ENCODE measurements at places on chromosomes 4 and X.

- DNase-seq, result peak; percentile 57
These were observed 60.9 kb downstream of the SPATA18 start for GRCh38 chr4:52111995-52112394.

DNA sequence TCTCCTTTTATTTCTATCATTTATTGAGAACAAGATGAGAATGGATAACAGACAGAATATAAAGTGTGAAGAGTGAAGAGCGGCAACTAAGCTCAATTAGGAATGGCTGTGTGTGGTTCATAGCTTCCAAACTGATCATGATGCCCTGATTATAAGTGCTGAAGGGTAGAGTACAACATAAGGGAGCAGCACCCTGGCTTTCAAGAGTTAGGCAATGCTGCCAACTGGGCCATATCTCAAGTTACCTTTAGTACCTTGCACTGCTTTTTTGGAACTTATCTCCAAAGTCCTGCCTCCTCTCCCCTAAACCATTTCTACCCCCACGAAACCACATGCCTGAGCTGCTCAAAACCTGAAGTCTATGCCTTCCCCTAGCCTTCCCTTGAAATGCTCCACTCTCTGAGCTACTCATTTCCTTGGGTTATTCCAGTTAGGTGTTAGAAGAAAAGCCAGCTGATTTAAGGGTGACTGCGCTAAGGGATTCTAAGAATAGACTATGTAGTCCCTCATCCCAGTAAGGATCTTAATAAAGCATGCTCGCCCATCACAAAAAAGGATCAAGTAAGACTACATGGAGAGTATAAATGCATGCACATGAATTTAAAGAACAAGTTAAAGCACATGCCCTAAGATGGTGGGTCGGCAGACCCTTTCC lies 29.6 kb downstream of the MED14 start:
- no peak for DNase-seq

- peak; percentile 89 for DNase-seq
These were observed 315.7 kb downstream of the FBXW7 start for GRCh38 chr4:152220201-152220666.

GRCh38 chr4:61517144-61517543 lies 317.0 kb downstream of the ADGRL3 start:
- no peak for DNase-seq

GRCh38 chr4:159071178-159071968 lies 31.5 kb upstream of the RAPGEF2 start:
- DNase-seq, result peak; percentile 19

- no peak for DNase-seq
These were observed 96.4 kb upstream of the TRPC5OS start for GRCh38 chrX:111779582-111779981.

GRCh38 chr4:52862639-52863161 lies 583 bp downstream of the RASL11B start:
- no peak for DNase-seq

- DNase-seq, result no peak
These were observed 88.2 kb downstream of the TMA16 start for GRCh38 chr4:163582703-163583102.

GRCh38 chr4:18689308-18690115 lies 668.0 kb upstream of the LCORL start:
- DNase-seq, result peak; percentile 31

DNA sequence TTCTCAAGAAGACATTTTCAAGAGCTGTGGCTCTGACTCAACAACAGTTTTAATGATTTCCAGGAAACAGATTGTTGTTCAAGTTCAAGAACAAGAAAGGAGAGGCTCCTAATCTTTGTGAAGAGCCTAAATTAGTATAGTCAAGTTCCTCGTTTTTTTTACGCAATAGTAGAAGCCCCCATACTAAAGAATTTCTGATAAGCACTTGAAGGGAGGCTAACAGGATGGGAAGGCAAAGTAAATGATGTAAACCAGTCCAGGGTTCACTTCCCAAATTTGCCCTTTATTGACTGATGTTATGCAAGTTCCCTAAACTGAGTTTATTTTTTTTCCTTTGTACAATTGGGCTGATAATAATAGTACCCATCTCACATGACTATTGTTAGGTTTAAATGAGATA lies 178.2 kb downstream of the RTL9 start:
- no peak for DNase-seq

DNA sequence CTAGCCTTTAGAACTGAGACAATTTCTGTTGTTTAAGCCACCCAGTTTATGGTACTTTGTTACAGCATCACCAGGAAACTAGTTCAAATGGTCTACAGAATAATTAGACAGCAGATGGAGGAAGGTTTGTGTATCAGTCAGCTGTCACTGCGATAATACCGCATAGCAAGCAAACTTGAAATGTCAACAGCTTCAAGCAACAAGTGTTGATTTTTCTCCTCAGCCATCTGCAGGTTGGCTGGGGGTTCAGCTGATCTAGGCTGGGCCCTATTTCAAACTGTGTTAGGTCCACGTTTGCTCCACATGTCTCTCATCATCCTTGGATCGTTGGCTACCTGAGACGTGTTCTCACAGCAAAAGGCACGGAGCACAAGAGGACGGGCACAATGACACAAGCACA lies 19.2 kb upstream of the PHEX start:
- DNase-seq, result no peak

GRCh38 chr4:92599044-92599443 lies 295.3 kb downstream of the GRID2 start:
- no peak for DNase-seq

DNA sequence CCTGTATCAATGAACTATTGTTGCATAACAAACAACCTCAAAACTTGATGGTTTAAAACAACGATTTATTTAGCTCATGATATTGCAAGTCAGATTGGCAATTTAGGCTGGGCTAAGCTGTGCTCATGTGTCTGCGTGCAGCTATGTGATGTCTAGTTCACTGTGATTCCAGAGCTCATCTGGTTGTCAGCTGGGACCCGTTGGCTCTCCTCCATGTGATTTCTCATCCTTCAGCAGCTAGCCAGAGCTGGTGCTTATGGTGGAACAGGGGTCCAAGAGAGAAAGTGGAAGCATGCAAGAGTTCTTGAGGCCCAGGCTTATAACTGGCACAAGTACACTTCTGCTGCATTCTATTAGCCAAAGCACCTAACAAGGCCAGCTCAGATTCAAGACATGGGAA lies 28.8 kb upstream of the TRPC3 start:
- DNase-seq, result no peak

- peak; percentile 80 for DNase-seq
These were observed 67.5 kb upstream of the CXCL13 start for GRCh38 chr4:77538144-77538543.

- DNase-seq, result no peak
These were observed 35.7 kb downstream of the BCORL1 start for GRCh38 chrX:130018143-130018542.

GRCh38 chrX:43225626-43226328 lies 430.3 kb upstream of the MAOA start:
- no peak for DNase-seq

DNA sequence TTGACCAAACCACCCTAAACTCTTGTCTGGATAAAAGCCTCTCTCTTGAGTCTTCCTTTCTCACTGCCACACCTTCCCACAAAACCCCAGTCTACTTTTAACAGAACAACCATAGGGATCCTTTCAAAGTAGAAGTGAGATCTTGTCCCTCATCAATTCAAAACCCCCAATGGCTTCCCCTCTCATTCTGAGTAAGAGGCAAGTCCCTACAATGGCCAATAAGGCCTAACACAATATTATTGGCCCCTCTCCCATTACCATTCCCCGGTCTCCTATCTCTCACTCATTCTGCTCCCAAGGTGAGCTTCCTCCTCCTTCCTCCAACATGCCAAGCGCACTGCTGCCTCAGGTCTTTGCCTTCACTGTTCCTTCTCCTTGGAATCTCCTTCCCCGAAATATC lies 57.1 kb downstream of the REELD1 start:
- no peak for DNase-seq

DNA sequence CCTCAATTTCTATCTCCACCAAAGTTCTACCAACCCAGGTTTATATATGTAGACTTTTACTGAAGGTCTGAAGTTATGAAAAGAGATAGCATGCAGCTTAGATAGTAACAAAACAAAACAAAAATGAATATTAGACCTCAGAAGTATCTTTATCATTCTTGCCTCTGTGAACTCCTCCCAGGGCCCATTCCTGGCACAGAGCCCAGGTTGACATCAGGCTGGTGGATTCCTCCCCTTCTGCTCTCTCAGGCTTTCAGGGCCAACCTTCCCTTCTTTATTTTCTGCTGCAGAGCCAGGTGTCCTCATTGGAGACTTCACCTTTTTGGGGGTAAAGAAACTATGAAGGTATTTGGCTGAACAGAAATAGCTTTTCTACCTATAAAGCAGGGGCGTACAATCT lies 112.8 kb upstream of the PITX2 start:
- DNase-seq, result no peak

DNA sequence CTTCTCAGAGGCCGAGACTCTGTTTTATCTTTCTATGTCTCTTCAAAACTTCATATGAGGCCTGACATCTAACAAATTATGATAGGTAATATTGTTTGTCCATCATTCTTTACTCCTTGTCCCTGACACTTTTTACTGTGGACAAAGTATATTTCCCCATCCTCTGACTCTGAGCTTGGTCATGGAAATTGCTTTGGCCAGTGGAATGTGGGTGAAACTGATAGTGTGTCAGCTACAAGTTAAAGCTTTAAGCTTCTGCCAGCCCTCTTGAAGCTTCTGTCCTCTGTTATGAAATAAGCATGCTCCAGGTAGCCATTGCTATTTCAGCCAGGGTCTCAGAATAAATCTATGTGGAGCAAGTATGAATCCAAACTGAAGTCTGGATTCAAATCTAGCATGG lies 604.6 kb downstream of the BCOR start:
- no peak for DNase-seq

GRCh38 chr4:181308476-181309312 lies 934.5 kb upstream of the TENM3 start:
- no peak for DNase-seq
